ENCODE measurements at places on chromosomes 6 and 20.

DNA sequence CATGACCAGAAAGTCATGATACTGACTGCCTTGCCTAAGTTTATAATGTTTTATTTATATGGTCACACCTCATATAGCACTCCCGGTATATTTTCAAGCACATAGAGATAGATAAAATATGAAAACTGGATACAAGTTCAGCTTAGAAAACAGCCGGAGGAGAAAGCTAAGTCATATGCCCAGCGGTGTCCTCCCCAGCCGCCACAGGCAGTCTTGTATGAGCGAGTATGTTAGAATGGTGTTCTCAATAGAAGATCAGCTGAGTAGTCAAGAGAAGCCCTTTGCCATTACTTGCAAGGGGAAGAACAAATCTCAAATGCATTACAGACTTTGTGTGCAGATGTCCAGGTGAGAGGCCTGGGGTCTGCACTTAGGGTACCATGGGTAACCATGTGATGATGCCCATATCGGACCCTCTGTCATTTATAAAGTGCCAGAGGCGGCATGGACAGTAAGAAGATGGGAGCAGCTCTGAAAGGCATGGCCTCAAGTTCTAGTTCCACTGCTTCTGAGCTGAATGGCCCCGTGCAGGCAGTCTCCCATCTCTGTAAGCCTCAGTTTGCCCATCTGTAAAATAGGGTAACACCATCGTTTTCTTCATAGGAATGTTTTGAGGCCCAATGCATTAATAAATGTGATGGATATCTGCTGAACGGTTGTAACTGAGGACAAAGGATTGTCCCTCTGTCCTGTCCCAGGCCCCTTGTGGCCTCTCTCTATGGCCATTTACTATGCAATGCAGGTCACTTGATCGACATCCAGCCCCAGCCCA is 195.7 kb upstream of the SNX9 start:
- DNase-seq = no peak

DNA sequence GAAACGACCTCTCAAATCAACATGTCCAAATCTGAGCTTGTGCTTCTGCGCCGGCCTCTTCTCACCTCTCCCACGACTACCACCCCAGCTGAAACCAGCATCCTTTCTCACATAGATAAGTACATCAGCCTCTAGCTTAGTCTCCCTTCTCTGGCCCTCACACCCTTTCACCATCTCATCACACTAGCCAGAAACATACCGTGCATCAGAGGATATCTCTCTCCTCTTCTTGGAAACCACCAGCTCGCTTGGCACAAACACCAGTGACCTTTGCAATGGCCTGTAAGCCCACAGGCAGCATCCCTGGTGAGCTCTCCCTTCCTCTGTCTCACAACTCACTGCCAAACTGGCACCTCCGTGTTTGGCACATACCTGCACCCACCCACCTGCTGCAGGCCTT is 291.8 kb downstream of the EYA4 start:
- no peak for DNase-seq

- DNase-seq = no peak
Measured at GRCh38 chr20:22509843-22510147, 74.6 kb downstream of the FOXA2 start.

DNA sequence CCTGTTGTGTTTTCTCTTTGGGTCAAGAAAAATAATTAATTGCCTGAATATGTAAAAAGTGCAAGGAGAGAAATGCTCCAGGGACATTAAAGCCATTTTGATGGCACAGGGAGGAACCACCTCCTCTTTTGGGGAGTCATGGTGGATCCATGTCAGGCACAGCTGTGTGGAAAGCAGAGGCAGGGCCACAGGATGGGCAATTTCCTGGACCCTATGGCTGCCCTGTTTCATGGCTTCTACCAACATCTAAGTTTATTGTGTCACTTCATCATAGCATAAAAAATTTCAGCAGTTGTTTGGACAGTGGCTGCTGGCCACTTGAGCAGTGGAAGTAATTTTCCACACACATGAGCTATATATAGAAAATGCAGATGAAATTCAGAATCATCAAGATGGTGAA is 238.2 kb downstream of the SYNE1 start:
- DNase-seq = no peak

Measured in T-helper 2 cell (primary cell).